MCF 10A (cell line): ENCODE measurements at places on chromosomes 3 and 15.
A peak's percentile ranks its signal among the peaks of the same experiment; 100 is the strongest.

GRCh38 chr15:100690032-100690794, 87.8 kb downstream of the ASB7 start:
- no peak for DNase-seq

DNA sequence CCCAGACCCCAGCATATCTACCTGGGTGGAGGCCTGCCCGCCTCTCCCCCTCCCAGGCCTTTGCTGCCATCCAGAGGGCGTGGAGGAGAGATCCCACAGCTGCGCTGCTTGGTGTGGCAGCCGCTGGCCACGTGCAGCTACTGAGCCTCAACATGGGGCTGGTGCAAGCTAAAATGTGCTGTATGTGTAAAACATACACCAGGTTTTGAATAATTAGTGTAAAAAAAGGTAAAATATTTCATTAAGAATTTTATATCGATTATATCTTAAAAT, 95.8 kb downstream of the SEC22A start:
- DNase-seq = no peak

DNA sequence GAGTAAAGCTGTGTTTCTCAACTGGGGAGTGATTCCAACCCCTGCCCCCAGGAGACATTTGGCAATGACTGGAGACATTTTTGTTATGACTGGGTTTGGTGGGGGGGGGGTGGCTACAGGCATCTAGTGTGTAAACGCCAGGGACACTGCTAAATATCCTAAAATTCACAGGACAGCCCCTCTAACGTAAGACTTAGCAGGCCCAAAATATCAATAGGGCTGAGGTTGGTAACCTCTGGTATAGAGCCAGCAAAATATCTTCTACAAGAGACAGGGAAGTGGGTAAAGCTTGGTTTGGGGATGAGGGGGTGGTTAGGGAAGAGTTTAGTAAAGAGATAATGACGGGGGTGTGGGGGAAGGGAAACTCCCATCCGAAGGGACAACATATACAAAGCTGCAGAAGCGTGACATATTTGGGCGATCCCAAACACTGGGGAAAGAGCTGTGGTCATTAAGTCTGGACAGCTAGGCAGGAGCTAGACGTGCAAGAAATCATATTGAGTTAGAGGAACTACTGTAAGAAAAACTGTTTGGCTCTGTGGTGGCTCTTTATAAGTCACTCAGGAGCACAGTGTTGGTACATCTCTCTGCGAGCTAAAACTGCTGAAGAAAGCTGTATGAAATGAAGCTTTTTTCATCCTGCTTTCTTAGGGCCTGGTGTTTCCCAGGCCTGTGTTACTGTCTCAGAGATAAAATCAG, 697 bp upstream of the TRIM69 start:
- DNase-seq = no peak

GRCh38 chr3:125694761-125695294, 99.5 kb upstream of the OSBPL11 start:
- no peak for DNase-seq

- no peak for DNase-seq
These were observed 16.3 kb upstream of the LRRFIP2 start for GRCh38 chr3:37190667-37191066.

GRCh38 chr15:27885201-27885600, 213.9 kb downstream of the OCA2 start:
- DNase-seq = no peak

- DNase-seq = peak; percentile 26
These were observed 114.7 kb upstream of the SLC24A5 start for GRCh38 chr15:48006031-48006511.

GRCh38 chr3:59885101-59885500, 835.3 kb upstream of the CFAP20DC start:
- DNase-seq = no peak

DNA sequence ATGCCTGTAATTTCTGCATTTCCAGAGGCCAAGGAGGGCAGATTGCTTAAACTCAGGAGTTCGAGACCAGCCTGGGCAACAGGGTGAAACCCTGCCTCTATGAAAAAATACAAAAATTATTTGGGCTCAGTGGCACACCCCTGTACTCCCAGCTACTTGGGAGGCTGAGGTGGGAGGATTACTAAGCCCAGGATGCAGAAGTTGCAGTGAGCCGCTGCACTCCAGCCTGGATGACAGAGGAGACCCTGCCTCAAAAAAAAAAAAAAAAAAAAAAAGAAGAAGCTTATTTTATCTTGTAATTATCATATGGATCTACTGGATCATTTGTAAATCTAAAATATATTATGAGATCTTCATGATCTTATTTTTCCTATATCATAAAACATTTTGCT, 84.1 kb downstream of the PPCDC start:
- no peak for DNase-seq

- DNase-seq = peak; percentile 36
These were observed 58.1 kb downstream of the CD200 start for GRCh38 chr3:112390783-112391641.

- no peak for DNase-seq
These were observed 359 bp downstream of the ARIH1 start for GRCh38 chr15:72474466-72474911.

DNA sequence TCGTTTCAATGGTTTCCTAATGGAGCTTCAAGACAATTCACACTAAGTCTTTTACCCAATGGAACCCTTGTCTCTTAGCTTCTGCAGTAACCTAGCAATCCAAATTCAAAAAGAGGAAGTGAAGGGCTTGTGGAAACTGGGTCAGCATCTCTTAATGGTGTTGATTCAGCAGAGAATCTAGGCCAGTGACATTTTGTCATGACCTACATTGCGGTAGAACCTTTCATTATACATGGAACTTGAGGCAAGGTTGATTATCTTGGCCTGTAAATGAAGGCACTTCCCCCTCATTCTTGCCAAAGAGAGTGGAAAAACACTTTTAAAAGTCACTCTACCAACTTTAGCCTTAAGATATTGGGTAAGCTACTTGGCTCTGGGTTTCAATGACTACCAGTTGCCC, 42.8 kb downstream of the C2CD4B start:
- no peak for DNase-seq

- peak; percentile 46 for DNase-seq
These were observed 58.8 kb upstream of the SLC6A11 start for GRCh38 chr3:10757021-10757820.

DNA sequence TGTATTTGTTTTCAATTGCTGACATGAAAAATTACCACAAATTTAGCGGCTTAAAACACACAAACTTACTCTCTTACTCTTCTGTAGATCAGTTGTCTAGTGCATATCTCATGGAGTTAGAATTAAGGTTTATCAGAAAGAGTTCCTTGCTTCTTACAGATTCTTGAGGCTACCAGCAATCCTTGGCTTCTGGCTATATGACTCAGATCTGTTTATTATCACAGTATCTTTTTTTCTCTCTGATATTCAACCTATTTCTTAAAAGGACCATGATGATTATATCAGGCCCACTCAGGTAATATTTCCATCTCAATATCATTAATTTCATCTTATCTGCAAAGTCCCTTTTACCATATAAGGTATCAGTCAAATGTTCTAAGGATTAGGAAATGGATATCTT, 263.5 kb upstream of the BCHE start:
- DNase-seq = no peak

DNA sequence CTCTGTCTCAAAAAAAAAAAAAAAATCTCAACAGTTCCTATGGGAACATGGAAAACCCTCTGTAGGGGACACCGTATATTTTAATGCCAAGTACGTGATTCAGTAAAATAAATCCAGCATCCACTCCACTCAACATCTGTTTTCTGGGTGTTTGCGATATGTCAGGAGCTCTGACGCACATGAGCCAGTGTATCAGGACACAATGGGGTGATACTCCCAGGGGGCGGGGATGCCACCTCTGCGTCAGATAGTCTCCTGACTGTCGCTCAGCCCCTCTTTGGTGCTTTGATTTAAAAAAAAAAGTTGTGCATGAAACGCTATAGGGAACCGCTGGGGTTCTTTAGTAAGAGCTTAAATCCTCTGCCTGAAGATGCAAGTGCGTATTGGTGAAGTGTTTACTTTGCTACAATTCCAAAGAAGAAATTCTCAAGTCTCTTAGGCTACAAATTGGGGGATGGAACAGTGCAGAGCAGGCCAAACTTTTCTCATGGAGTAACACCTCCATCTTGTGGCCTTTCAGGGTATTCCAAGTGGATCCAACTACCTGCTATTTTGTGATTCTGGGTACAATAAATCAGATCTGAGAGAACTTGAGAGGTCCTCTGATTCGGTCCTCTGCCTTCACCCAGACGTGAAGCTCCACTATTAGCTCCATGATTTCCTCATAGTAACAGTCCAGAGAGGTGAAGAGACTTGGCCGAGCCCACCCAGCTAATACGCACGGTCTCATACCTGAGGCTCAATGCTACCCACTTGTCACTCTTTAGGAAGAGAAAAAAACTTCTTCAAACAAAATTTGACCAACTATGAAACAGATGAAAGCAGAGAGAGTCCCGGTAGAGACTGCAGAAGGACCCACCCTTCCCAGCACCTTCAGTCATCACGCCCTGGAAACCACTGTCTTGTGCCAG, 9.3 kb upstream of the NR2E3 start:
- DNase-seq = peak; percentile 77

- DNase-seq = no peak
These were observed 77.2 kb upstream of the WDR72 start for GRCh38 chr15:53836618-53837017.

- DNase-seq = no peak
These were observed 34.2 kb downstream of the BDH1 start for GRCh38 chr3:197521277-197522182.
